ENCODE measurements at places on chromosomes 13 and 19.

DNA sequence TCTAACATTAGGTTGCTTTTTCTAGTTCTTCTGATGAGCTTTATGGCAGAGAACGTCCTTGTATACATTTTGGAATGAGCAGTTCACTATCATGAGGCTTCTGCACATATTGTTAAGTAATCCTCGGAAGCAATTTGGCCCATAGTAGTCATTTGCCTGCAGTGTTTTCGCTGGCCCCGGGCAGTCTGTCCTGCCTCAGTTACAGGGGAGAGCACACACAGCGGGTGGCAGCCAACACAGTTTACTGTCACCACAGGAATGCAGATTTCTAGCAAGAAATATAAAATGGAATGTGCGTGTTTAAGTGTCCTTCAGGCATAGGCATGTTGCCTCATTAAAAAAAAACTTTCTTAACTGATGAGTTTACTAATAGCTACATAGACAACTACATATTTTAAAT lies 71.5 kb upstream of the GJB6 start:
- DNase-seq: peak; percentile 8

- DNase-seq: no peak
Observed at GRCh38 chr19:11364296-11364904, 9.2 kb downstream of the PLPPR2 start.

GRCh38 chr13:27622881-27623280 lies 1.2 kb downstream of the POLR1D start:
- DNase-seq: peak; percentile 8

DNA sequence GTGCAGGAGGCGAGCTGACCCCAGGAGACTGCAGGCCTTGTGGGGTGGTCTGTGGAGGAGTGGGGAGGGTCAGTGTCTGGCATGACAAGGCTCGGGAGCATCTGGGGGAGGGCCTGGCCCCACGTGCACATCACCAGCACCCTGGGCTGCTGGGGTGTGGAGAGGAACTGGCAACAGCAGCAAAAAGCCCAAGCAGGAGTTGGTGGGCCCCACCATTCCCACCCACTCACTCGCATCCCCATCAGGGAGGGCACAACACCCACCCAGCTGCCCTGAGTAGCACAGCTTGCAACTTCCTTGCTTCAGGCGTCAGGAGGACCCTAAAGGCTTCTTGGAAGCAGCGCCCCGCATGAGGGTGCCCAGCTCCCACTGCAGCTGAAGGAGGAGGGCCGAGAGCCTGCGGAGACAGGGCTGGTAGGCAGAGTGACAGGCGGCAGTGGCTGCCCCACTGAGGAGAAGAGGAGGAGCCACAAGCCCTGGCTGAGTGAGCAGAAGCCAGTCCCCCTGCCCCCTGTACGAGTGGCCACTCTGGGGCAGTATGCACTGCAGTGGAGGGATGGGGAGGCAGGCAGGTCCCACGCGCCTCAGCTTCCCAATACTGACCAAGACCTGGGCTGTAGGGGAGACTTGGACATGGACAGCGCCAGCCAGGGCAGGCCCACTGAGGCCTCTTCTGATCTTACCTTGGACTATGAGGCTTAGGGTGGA lies 26.5 kb downstream of the ELL start:
- no peak for DNase-seq

DNA sequence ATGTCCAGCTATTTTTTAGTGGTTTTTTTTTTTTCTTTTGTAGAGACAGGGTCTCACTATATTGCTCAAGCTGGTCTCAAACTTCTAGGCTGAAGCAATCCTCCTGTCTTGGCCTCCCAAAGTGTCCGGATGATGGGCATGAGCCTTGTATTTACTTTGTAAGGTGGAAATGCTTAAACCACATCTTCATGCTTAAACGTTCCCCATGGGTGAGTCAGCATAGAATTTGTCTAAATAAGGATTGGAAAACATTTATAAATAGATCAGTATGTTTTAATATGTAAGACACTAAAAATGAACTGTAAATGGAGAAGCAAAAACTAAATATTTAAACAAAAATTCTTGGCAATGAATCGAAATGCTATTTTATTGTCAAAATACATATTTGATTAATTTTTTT lies 698.0 kb downstream of the PCDH9 start:
- DNase-seq: peak; percentile 40

GRCh38 chr19:47419030-47419783 lies at the start of gene MEIS3:
Gene MEIS3, minus strand, starts transcription at chr19:47419527. Its CDS starts 446 bp downstream, at chr19:47419081.
- DNase-seq: no peak

DNA sequence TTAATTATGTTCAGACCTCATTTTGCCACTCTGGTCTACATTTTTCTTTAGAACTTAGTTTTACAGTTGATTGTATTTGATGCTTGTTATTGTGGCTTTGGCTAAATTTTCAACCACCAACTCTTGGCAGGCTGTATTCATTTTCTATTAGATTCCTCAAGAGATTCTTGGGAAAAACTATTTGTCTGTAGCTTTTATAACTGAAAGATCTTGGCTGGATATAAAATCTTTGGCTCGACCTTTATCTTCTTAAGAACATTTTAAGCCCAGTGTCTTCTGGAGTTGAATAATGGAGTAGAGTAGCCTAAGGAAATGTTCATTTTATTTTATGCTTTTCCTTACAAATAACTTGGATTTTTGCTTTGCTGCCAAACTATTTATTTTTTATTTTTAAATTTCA lies 848.5 kb downstream of the PCDH17 start:
- DNase-seq: no peak

DNA sequence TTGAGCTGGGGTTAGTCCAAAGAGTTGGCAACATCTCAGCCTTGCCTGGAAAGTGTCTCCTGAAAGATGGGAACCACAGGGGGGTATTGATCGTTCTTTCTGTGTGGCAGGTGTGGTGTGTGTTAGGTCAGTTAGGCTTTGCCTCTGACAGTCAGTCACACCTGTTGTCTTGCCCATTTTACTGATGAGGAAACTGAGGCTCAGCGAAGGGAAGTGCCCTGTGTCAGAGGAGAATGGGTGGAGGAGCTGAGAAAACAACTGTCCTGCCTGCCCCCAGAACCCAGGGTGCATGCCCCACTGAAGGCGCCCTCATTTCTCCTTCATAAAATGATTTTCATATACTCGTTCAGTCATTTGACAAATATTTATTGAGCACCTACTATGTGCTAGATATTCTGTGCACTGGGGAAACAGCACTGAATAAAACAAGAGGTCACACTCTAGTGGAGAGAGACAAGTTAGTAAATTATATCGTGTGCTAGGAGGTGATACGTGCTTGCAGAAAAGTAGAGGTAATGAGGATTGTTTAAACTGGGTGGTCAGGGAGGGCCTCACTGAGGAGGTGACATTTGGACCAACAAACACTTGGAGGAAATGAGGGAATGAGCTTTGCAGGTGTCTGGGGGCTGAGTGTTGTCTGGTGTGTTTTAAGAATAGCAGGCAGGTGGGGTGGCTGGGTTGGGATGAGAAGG lies 1.6 kb downstream of the FXYD5 start:
- DNase-seq: no peak

GRCh38 chr13:44755872-44756271 lies 179.7 kb upstream of the TSC22D1 start:
- DNase-seq: peak; percentile 56

DNA sequence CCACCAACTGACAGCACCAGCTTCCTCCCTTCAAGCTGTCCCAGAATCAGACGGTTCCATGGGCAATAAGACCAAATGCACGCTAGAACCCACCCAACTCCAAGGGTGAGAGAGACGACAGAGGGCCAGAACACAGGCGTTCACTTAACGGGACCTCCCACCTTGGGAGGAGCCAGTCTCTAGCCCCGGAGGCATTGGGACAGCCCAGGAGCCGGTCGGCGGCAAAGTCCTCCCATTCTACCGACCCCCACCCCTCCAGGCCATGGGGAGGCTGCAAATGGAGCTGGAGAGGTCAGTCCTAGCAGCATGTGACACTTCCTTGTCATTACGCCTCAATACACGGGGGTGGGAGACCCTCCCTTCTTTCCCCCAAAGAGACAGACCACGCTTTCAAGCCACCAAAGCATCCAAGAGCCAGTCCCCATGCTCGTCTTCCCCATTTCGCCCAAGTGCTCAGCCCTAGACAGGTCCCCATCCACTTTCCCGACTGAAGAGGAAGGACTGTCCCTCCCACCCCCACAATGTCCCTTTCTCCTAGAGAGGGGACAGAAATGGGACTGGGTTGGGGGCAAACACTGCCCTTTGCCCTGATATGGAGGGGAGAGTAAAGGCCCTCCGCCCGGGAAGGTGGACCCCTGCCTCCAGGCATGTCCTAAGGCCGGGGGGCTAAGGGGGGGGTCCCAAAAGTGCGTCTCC lies 964 bp downstream of the KHSRP start:
- peak; percentile 47 for DNase-seq

- peak; percentile 93 for DNase-seq
Observed at GRCh38 chr13:49927755-49928154, 8.4 kb downstream of the SPRYD7 start.

DNA sequence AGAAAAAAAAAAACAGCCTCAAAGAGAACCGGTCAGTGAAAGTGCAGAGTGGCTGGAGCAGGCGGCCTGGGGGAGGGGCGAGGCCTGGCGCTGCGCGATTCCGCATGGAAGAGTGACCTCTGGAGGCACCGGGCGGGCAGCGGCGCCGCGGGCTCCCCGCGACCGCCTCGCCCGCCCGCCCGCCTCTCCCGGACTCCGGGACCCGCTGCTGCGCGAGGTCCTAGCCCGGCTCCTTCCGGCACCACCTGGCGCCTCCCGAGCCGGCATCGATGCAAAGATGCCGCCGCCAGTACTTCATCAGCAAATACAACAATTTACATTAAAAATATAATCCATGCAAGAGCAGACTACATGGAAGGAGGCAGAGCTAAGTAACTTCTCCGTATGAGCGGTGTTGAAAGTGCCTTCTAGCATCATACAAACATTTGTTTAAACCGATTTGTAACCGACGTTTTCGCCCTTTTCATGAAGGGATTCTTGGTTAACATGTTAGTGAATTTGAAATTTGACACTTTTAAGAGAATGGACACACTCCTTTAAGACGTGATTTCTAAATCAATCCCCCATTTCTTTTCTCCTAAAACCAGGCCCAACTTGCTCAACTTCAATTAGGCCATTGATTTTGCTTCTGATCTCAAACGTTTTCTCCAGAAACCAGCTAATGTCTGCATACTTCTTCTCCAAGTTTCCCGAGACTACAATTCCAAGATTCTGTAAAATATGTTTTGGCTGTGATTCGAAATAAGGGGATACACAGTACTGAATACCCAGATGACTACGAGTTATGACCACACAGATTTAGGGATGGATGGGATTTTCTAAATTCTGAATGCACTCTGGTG lies 2.1 kb downstream of the EFNB2 start:
- peak; percentile 78 for DNase-seq

- no peak for DNase-seq
Observed at GRCh38 chr13:96274046-96274445, 184.1 kb downstream of the HS6ST3 start.

GRCh38 chr19:31819837-31820236 lies 470.6 kb upstream of the TSHZ3 start:
- no peak for DNase-seq

GRCh38 chr13:113114511-113115362 lies 7.9 kb upstream of the F10 start:
- no peak for DNase-seq

DNA sequence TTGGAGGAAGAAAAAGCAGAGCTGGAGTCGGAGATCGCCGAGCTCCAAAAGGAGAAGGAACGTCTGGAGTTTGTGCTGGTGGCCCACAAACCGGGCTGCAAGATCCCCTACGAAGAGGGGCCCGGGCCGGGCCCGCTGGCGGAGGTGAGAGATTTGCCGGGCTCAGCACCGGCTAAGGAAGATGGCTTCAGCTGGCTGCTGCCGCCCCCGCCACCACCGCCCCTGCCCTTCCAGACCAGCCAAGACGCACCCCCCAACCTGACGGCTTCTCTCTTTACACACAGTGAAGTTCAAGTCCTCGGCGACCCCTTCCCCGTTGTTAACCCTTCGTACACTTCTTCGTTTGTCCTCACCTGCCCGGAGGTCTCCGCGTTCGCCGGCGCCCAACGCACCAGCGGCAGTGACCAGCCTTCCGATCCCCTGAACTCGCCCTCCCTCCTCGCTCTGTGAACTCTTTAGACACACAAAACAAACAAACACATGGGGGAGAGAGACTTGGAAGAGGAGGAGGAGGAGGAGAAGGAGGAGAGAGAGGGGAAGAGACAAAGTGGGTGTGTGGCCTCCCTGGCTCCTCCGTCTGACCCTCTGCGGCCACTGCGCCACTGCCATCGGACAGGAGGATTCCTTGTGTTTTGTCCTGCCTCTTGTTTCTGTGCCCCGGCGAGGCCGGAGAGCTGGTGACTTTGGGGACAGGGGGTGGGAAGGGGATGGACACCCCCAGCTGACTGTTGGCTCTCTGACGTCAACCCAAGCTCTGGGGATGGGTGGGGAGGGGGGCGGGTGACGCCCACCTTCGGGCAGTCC lies 5.0 kb downstream of the FOSB start:
- peak; percentile 6 for DNase-seq
